Activated CD4-positive, alpha-beta T cell treated with anti-CD3 and anti-CD28 coated beads, Interleukin-2, amount 10 ng/mL, durations not matched to agents 7 days and 5 days (primary cell): ENCODE measurements at places on chromosomes 5 and 9. TPM values are rescaled to one million over a fixed set of nuclear protein-coding genes. Genes with fewer than 3 reads are reported as not detected.

DNA sequence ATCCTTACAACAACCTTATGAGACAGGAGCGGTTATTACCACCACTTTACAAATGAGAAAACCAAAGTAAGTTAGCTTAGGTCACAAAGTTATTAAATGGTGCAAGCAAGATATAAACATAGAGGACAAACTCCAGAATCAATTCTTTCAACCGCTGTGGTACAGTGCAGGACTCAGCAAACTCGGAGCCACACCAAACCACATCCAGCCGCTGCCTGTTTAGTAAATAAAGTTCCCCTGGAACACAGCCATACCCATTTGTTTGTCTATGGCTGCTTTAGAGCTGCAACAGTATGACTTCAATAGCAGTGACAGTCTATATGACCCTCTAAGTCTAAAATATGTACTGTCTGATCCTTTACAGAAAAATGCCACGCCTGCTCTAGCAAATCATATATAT, 1567.2 kb upstream of the WWC1 start:
- H3K4me1 ChIP-seq = no peaks in the 10 kb centered on the region
- H3K36me3 ChIP-seq = no peaks in the 10 kb centered on the region
- H3K4me3 ChIP-seq = no peak overlapping the region
- no peaks in the 10 kb centered on the region for H3K27me3 ChIP-seq
- no peak for DNase-seq

DNA sequence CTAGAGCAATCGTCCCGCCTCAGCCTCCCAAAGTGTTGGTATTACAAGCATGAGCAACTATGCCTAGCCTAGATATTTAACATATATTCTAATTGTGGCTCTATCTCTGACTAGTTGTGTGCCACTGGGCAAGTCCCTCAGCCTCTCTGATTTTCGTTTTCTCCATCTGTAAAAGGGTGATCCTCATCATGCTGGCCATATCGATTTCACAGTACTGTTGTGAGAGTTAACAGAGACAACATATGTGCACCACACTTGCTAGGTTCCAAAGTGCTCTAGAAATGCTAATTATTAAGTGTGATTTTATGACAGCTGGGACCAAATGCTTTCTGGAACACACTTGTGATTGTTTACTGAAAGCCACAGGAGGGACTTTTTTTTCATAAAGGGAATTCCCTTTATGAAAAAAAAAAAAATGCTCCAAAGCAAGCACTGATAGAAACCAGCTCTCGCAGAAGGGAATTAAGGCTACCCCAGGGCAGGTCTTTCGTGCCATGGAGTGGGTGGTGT, 78.5 kb upstream of the EPB41L4B start:
- DNase-seq = no peak
- H3K36me3 ChIP-seq = no peaks in the 10 kb centered on the region
- peaks cover 2% of the 10 kb centered on the region for H3K4me1 ChIP-seq
- H3K27ac ChIP-seq = no peak overlapping the region
- no peak overlapping the region for H3K4me3 ChIP-seq

DNA sequence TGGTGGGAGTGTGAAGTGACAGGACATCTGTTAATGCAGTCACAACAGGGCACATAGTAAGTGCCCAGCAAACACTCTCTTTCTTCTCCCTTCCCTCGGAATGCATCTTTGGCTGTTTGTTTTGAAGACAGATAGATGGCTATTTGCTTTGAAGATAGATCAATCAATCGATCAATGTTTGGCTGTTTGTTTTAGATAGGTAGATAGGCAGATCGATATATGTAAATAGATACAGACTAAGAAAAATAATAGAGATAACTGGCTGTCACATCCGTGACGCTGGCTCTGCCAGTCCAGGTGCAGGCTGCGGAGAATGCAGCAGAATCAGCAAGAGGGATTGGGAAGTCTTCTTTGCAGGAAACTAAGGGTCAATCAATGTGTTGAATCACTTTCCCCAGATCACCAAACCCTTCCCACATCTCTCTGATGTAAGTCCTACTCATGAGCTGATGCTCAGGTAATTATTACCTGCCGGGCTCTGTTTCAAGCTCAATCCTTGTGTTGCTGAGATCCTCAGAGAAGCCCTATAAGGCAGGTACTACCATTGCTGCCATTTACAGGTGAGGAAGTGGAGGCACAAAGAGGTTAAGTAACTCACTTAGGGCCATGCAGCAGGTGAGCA, 60.8 kb downstream of the ERGIC1 start:
- H3K36me3 ChIP-seq = peaks cover 3% of the 10 kb centered on the region
- H3K27me3 ChIP-seq = no peaks in the 10 kb centered on the region
- H3K4me3 ChIP-seq = no peak overlapping the region
- DNase-seq = no peak
- H3K27ac ChIP-seq = no peak overlapping the region

DNA sequence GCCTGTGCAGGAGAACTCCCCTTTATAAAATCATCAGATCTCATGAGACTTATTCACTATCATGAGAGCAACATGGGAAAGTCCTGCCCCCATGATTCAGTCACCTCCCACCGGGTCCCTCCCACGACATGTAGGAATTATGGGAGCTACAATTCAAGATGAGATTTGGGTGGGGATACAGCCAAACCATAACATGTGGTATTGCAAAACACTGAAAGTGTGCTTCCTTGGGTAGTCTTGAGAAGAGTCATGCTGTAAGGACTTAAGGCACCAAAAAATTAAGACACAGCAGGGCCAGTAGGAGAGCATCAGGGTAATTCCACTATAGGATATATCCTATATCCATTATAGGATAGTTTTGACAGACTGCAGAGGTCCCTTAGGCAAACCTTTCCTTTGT, 29.4 kb upstream of the GDNF start:
- no peaks in the 10 kb centered on the region for H3K36me3 ChIP-seq
- DNase-seq = no peak
- H3K4me1 ChIP-seq = no peaks in the 10 kb centered on the region
- H3K4me3 ChIP-seq = no peak overlapping the region
- H3K27ac ChIP-seq = no peak overlapping the region

GRCh38 chr5:143001764-143002351, 231.7 kb downstream of the ARHGAP26 start:
- H3K4me3 ChIP-seq = peak overlapping the region; percentile 40
- H3K36me3 ChIP-seq = peaks cover 26% of the 10 kb centered on the region
- DNase-seq = peak; percentile 34
- H3K27ac ChIP-seq = peak overlapping the region; percentile 94
- no peaks in the 10 kb centered on the region for H3K27me3 ChIP-seq

GRCh38 chr9:1647776-1648175, 367.4 kb upstream of the SMARCA2 start:
- H3K4me1 ChIP-seq = no peaks in the 10 kb centered on the region
- no peaks in the 10 kb centered on the region for H3K27me3 ChIP-seq
- H3K36me3 ChIP-seq = no peaks in the 10 kb centered on the region

- H3K27me3 ChIP-seq = peaks cover 23% of the 10 kb centered on the region
- no peaks in the 10 kb centered on the region for H3K4me1 ChIP-seq
- peak; percentile 44 for DNase-seq
- no peaks in the 10 kb centered on the region for H3K36me3 ChIP-seq
- H3K27ac ChIP-seq = no peak overlapping the region
These were observed 30.6 kb downstream of the NKX2-5 start for GRCh38 chr5:173204185-173204979.

DNA sequence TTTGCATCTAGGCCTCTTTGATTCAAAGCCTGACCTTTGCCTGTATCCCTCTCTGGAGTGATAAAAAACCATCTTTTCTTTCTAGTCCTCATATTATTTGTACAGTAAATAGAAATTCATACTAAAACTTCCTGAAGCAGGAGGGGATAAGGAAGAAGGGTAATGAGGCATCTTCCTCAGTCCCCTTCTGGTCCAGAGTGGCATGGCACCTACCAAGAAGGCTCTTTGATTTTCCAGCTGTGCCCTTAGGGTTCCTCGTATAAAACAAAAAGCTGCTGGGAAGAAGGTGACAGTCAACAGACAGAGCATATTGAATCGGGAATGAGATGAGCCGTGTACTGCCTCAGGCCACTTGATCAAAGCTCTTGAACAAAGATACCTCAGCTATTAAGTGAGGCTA, 71.9 kb upstream of the SPDL1 start:
- H3K36me3 ChIP-seq = no peaks in the 10 kb centered on the region
- no peak overlapping the region for H3K4me3 ChIP-seq
- H3K27ac ChIP-seq = no peak overlapping the region
- H3K27me3 ChIP-seq = peaks cover 2% of the 10 kb centered on the region
- DNase-seq = no peak
- no peaks in the 10 kb centered on the region for H3K4me1 ChIP-seq

DNA sequence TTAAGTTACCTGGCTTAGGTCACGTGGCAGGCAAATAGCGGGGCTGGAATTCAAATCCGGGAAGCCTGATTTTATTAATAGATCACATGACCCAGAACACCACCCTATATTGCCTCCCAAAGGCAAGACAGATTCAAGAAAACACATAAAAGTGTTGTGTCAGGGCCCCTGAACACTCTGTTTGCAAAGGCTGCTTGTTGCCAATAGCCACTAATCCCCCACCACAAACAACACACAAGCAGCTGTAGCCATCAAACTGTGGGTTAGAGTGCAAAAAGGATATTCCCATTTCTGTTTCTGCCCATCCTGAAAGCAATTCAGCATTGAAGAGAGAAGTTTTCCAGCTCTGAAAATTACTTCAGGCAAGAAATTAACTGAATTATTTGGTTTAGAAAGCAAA, 358.9 kb upstream of the RFX3 start:
- no peaks in the 10 kb centered on the region for H3K27me3 ChIP-seq
- no peaks in the 10 kb centered on the region for H3K36me3 ChIP-seq
- DNase-seq = no peak
- H3K4me1 ChIP-seq = peaks cover 3% of the 10 kb centered on the region

GRCh38 chr9:81777482-81777881, 88.1 kb upstream of the TLE1 start:
- H3K4me3 ChIP-seq = no peak overlapping the region
- H3K27ac ChIP-seq = no peak overlapping the region
- DNase-seq = no peak
- H3K4me1 ChIP-seq = no peaks in the 10 kb centered on the region
- no peaks in the 10 kb centered on the region for H3K27me3 ChIP-seq

GRCh38 chr5:132422720-132423437, 53.4 kb downstream of the SLC22A5 start:
- H3K4me3 ChIP-seq = no peak overlapping the region
- no peak for DNase-seq
- H3K27ac ChIP-seq = peak overlapping the region; percentile 77
- H3K36me3 ChIP-seq = peaks cover 81% of the 10 kb centered on the region
- no peaks in the 10 kb centered on the region for H3K27me3 ChIP-seq

DNA sequence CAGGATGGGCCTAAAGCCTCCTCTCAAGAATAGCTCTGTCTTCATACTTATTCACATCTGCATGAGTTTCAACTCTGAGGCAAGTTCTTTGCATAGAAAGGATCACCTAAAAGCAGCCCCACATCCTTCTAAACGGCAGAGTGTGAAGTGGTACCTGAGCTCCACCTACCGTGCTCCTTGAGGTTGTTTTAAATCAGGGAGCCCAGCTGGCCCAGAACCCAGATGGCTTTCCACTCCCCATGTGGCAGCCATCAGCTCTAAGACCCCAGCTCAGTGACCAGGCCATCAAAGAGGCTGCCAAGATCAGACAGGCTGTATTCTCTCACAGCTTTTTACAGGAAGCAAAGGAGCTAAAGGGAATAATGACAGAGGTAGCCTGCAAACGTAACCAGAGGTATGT, 299.3 kb downstream of the RASEF start:
- no peaks in the 10 kb centered on the region for H3K4me1 ChIP-seq
- no peak overlapping the region for H3K27ac ChIP-seq
- H3K4me3 ChIP-seq = no peak overlapping the region

- no peak for DNase-seq
- no peak overlapping the region for H3K27ac ChIP-seq
- no peaks in the 10 kb centered on the region for H3K4me1 ChIP-seq
- no peak overlapping the region for H3K4me3 ChIP-seq
- no peaks in the 10 kb centered on the region for H3K36me3 ChIP-seq
These were observed 234.5 kb upstream of the TRIM32 start for GRCh38 chr9:116452634-116453033.

DNA sequence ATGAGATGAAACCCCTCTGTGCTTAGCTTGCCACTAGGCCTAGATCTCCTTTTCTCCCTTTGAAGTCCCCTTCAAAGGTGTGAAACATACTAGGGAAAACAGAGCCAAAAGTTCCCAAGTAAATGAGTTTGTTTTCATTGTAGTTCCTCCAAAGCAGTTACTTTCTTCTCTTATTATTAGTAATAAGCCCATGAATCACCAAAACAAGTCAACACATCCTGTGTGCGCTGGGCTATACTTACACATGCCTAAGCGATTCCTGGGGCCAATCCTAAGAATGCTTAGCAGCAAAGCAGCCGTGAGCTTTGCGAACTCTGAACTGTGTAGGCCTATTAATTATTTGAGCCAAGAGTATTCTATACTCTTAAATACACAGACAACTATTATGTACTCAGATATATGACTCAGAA, 7.6 kb downstream of the ENC1 start:
- peaks cover 5% of the 10 kb centered on the region for H3K27me3 ChIP-seq
- H3K4me1 ChIP-seq = peaks cover 32% of the 10 kb centered on the region
- H3K27ac ChIP-seq = no peak overlapping the region
- DNase-seq = no peak
- H3K36me3 ChIP-seq = peaks cover 4% of the 10 kb centered on the region

DNA sequence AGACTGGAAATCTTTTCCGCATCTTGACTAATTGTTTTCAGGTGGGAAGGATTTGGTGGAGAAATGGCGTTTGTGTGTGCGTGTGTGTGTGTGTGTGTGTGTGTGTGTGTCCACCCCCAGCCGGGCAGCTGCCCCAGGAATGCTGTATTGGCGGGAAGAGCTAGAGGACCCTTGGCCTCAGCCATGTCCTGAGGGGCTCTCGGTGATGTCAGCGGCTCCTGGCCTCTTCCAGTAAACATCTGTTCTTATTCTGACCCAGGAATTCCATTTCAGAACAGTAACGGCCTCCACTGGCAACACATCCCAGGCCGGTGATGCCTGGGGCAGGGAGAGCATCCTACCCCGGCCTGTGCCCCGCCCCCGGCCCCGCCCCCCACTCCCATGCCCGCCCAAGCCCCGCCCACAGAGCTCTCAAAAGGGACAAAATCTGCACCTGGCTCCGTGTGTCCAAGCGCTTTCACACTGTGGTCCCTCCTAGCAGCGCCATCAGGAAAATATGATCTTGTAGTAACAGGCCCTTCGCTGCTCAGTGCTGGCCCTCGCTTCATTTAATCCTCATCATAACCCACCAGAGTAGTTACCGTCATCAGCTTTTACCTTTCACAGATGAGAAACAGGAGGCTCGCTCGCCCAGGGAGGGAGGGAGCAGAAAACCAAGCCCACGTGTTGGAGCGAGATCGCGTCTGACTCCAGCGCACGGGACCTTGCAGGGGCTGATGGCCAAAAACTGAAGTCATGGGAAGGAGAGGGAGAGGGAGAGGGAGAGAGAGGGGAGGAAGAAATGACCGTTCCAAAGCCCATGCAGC, 18.9 kb downstream of the ADAMTS2 start:
- DNase-seq = no peak
- no peaks in the 10 kb centered on the region for H3K27me3 ChIP-seq
- no peak overlapping the region for H3K4me3 ChIP-seq
- H3K4me1 ChIP-seq = no peaks in the 10 kb centered on the region
- no peak overlapping the region for H3K27ac ChIP-seq

GRCh38 chr5:179991106-179991505, 80.5 kb downstream of the RNF130 start:
- no peak overlapping the region for H3K4me3 ChIP-seq
- H3K27ac ChIP-seq = no peak overlapping the region
- DNase-seq = no peak
- no peaks in the 10 kb centered on the region for H3K4me1 ChIP-seq
- H3K27me3 ChIP-seq = no peaks in the 10 kb centered on the region

GRCh38 chr9:93012963-93013855, 45.3 kb upstream of the SUSD3 start:
- no peak for DNase-seq
- peaks cover 64% of the 10 kb centered on the region for H3K36me3 ChIP-seq
- no peaks in the 10 kb centered on the region for H3K27me3 ChIP-seq

CA9 gene
- 0.40 TPM for total RNA-seq

WDR31 gene
- total RNA-seq = 0.87 TPM

CTXN3 gene
- total RNA-seq = not detected

BHMT gene
- total RNA-seq = not detected

CKS2 gene
- total RNA-seq = 206 TPM

KIF4B gene
- not detected for total RNA-seq

KCNV2 gene
- not detected for total RNA-seq
